AG04449 (cell line): ENCODE measurements at places on chromosomes 6 and 20.

- DNase-seq = no peak
These were observed 8.1 kb upstream of the ZC3H12D start for GRCh38 chr6:149492798-149493343.

GRCh38 chr6:98335594-98335993, 498.8 kb upstream of the POU3F2 start:
- no peak for DNase-seq

DNA sequence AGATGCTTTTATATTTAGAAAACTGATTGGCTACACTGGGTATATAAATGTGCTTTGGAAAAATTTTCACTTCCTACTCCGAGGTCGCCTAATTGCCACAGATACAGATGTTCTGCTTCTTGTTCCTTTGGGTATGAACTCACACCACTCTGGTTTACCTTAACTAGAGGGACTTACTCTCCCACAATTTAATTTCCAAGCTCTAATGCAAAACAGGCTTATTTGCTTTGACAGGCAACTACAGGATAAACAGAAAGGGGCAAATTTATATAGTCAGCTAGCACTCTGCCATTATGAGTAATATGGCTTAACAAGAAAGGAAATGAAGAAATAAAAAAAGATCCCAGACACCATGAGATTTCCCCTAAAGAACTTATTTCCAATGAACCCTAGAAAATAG, 156.9 kb upstream of the ZFP64 start:
- DNase-seq = no peak

GRCh38 chr6:15819226-15819625, 156.4 kb upstream of the DTNBP1 start:
- DNase-seq = no peak

- no peak for DNase-seq
These were observed 355.1 kb downstream of the EPM2A start for GRCh38 chr6:145380186-145380585.
